ENCODE measurements at places on chromosomes 2 and 18.

- DNase-seq = no peak
Observed at GRCh38 chr2:75416420-75417342, 144.1 kb downstream of the EVA1A start.

DNA sequence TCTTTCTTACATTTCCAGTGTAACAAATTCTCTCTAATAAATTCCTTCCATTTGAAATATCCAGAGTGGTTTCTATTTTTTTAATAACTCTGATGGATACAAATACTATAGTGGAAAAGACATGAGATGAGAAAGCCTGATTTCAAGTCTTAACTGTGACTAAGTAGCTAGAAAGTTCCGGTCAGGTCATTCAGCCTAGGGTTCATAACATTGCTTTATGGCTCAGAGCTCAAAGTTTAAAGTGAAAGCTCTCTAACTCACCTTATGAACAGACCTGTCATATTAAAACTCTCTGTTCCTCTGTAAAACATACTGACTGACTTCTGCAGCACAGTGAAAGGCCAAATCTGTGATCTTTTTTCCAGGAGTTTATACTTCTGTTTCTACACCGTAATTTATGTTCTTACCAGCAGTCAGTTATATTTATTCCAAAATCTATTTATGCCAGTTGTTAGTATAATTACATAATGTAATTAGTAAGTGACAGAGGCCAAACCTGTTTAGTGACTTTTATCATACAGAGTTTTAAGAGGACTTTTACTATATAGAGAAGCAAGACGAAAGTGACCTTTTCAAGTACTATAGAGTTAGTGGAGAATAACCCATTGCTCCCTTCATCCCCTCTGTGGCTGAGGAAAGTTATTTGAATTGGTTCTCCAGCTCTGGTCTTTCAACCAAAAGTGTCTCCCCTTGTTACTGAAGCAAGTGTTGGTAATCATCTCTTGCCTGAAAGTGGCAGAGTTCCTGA lies 118.8 kb upstream of the PDE1A start:
- no peak for DNase-seq

DNA sequence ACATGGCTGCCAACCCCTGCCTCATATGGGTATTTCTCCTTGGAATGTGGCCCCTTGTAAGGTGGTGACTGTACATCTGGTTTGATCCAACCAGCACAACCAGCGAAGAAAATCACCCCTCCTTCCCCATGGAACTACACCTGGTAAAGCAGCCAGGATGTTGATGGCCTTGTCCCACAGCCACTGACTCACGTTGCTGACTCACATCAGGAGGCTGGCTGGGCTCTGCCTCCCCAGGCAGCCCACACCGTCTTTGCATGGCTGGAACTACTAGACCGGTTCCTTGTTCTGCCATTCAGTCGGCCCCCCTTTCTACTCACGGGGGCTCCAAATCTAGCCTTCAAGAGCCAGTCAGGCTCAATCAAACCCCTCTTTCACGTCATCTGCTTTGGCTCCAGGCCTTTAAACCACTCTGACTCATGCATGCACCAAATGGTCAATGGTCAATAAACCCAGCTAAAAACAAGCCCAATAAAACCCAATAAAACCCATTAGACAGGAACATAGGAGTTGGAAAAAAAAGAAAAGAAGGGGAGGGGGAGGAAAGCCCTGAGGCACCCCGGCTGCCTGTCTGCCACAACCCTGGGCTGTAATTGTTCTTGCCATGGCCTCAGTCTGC lies 114.8 kb downstream of the PLB1 start:
- DNase-seq = peak; percentile 85

DNA sequence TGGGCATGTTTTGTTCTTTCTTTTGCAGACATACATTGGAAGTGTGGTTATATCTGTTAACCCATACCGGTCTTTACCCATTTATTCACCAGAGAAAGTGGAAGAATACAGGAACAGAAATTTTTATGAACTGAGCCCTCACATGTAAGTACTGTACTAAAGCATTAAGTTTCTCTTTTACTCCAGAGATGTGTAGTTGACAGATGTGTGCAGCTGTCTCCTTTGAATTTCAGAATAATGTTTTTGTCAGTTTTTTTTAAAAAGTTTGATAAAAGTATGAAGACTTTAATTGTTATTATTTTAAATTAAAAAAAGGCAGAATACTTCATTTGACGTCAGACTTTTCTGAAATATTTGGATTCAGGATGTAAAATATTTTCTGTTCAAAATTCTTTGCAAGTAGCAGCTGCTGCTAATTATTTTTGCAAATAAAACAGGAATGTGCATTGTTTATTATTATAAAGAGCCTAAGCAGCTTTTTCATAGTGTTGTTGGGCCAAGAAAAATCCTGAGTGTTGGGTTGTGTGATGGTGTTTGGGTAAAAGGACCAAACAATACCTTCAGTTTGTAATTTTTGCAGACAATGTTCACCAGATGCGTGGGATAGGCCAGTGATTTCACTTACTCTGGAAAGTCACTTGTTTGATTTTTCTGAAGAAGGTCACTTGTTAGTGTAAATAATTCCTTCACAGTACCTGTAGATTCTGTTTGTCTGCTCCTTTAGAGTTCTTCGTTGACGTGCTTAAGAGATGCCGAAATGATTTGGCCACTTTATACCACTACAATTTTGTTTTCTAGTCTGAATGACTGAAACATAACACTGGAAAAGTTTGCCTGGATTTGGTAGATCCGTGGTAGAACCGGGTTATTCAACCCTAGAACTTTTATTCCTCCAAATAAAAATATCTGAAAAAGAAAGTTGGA lies 51.1 kb downstream of the MYO1B start:
- DNase-seq = no peak

- DNase-seq = peak; percentile 97
Observed at GRCh38 chr2:238864207-238865014, 16.5 kb downstream of the TWIST2 start.

DNA sequence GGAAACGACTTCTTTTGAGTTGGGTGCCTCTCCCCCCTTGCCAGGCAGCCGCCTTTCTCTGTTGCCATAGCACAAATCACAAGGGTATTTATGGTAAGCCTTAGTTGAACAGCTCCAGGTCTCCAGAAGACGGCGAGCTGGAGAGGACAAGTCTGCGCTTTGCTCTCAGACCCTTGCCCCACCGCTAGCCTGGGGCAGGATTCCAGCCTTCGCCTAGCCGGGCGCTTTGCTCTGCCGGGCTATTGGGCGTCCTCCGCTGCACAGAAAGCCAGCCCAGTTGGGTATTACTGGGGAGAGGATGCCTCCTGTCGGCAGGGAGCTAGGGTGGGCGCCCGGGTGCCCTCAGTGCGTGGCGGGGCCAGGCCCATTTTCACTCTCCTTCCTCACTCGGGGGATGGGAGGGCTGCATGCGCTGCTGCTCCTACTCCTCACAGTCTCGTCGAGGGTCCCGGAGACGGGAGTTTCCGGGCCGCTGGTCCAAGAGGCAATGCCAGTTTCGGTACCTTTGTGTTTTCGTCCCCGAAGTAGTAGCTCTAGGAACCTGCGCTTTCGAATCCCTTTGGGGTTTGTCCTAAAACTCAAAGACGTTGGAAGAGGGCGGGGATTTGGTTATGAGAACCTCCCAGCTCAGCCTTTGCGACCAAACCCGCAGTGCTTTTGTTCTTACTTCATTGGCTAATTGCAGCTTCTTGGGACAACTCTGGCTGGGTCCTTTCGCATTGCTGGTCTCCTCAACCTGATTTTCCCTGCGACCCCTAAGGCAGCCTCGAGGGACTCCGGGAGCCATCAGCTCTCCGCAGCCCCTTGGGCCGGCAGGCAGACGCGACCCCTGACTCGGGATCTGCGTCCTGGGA lies 3.6 kb upstream of the DLX2 start:
- no peak for DNase-seq

GRCh38 chr2:38978296-38978903 lies 88.7 kb downstream of the ARHGEF33 start:
- DNase-seq = no peak

- DNase-seq = no peak
Observed at GRCh38 chr2:226887940-226888339, 52.1 kb downstream of the RHBDD1 start.

GRCh38 chr2:20471148-20471547 lies 24.3 kb downstream of the RHOB start:
- DNase-seq = no peak

DNA sequence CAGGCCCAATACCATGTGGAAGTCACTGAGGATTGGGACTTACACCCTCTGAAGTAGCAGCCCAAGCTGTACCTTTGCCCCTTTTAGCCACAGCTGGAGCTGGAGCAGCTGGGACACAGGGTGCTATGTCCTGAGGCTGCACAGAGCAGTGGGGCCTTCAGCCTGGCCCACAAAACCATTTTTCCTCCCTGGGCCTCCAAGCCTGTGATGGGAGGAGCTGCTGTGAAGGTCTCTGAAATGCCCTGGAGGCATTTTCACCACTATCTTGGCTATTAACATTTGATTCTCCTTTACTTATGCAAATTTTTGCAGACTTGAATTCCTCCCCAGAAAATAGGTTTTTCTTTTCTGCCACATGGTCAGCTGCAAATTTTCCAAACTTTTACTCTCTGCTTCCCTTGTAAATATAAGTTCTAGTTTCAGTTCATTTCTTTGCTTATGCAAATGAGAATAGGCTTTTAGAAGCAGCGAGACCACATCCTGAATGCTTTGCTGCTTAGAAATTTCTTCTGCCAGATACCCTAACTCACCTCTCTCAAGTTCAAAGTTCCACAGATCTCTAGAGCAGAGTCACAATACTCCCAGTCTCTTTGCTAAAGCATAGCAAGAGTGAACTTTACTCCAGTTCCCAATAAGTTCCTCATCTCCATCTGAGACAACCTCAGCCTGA lies 213.8 kb upstream of the MGAT5 start:
- DNase-seq = no peak

DNA sequence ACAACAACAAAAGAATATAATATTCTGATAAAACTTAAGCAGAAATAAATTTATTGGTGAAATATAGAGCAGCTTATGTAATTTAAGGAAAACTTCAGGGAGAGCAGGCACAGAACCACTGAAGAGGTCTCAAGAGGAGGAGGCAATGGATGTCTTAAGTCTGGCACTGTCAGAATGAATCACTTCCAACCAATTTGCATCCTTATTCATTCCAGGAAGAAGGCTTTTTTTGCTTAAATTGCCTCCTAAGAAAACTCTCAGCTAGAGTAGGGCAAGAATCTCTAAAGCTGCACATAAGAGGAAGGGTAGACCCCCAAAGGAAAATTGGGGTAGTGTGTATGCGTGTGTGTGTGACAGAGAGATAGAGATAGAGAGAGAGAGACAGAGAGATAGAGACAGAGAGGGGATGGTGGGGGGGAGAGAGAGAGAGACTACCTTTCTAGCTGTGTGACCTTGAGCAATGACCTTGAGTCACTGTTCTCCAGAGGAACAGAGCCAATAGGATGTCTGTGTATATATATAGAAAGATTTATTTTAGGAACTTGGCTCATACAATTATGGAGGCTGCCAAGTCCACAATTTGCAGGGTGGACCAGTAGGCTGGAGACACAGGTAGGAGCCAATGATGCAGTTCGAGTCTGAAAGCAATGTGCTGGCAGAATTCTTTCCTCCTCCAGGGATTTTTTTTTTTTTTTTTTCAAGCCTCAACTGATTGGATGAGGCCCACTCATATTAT lies 96.4 kb upstream of the LINC00305 start:
- no peak for DNase-seq

GRCh38 chr2:201149064-201149820 lies 33.3 kb downstream of the CFLAR start:
- peak; percentile 96 for DNase-seq

GRCh38 chr2:170396799-170397459 lies 219.0 kb downstream of the MYO3B start:
- no peak for DNase-seq

DNA sequence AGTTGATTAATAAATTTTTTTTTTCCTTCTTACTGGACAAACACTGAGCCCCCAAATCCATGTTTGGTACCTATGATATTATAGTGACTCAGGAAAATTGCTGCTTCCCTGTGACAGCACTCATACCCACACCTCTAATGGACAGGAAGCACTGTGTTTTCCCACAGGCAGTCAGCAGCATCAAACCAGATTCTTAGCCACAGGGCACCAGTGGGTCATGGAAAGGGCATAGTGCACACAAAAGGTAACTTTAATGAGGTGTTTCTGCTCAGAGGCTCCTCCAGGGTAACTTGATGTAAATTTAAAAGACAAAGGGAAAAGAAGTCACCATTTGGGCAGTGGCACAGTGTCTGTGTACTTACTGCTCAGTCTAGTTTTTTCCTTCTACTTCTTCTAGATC lies 34.1 kb downstream of the SERPINB11 start:
- no peak for DNase-seq

DNA sequence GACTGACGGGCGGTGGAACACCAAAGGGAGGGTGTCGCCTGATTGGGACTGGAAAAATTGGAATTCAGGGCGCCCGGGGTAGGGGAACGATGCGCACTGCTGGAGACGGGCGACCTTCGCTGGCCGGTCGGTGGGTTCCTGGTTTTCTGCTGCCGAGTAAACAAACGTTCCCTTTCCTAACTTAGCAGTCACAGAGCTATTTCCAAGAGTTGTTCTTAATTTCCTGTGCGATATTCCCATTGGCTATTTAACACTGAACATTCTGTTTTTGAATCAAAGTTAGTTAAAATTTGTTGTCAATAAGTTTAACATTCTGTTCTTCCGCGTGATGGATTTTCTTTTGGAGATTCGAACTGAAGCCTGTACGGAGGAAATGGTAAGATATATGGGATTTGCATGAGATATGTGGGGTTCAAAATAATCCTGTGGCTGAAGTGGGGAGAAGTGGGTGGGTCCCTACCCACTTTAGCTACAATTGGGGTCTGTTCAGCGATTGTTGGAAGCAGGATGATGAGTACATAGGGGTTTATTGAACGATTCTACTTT lies 862 bp downstream of the C18orf54 start:
- no peak for DNase-seq

DNA sequence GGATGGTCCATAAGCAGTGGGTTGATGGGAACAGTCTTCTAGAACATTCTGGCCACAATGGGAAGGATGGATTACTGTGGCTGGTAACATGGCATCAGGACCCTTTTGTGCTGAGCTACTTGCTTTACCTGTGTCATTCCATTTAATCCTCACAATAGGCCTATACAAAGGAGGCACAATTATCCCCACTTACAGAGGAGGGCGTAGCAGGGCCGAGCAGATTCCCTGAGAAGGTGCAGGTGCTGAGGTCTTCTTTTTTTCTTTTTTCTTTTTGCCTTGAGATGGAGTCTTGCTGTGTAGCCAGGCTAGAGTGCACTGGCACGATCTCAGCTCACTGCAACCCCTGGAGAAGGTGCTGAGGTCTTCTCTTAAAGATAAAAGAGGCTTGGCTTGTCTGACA lies 6.7 kb upstream of the LRRC30 start:
- no peak for DNase-seq

DNA sequence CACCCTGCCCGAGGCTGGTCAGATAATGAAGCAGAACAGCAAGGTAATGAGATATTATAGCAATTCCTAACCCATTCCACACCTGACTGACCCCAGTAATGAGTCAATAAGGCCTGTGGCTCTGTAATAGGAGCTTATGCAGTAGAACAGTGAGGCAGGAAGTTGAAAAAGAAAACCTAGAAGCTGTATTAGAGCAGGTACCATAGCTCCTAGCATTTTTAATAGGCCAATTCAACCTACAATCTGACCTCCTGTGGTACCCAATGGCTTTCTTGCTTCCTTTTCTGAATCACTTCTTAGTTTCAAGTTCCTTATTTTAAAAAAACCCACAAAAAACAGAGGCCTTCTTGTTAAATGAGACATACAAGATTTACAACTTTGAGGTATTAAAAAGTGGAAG lies 43.6 kb upstream of the MAP2 start:
- no peak for DNase-seq

- DNase-seq = no peak
Observed at GRCh38 chr2:237693291-237693994, 66.1 kb downstream of the LRRFIP1 start.

GRCh38 chr2:187360286-187360685 lies 87.8 kb downstream of the CALCRL start:
- no peak for DNase-seq

- no peak for DNase-seq
Observed at GRCh38 chr2:156630579-156631337, 194.6 kb downstream of the GPD2 start.

All from non-pigmented ciliary epithelial cell (primary cell).